ENCODE measurements at places on chromosomes 12 and 14.

DNA sequence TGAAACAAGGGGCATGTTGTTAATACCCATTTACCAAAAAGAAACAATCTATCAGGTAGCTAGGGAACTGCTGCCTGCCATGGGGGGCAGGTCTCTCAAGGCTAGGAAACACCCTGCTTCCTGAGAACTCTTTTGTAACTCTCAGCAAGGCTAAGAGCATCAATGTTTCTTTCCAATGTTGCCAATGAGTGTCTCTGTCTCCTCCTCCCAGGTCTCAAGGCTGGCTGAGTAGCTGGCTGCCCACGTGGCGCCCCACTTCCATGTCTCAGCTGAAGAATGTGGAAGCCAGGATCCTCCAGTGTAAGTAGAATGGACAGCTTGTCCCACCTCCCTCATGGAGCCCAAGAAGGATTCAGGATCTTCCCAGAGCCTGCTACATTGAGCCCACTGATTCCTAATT, 3.4 kb downstream of the ABHD4 start:
- DNase-seq: no peak

GRCh38 chr14:49363821-49364751, 222.1 kb downstream of the RPS29 start:
- DNase-seq: no peak

DNA sequence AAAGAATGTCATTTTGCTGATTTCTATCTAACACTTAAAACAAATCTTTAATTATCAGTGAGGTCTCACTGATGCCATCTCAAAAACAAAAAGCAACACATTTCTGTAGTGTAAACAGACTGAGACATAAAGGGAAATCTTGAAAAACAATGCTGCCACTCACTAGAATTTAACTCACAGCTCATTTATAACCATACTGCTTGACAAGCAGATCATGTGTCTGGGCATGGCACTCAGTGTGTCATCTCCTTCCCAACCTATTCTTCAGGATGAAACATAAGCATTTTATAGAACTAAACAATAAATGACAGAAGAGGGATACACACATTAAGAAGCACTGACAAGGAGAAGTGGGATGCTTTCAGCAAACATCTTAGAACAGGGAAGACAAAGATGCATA, 22.4 kb downstream of the ATF7 start:
- no peak for DNase-seq

DNA sequence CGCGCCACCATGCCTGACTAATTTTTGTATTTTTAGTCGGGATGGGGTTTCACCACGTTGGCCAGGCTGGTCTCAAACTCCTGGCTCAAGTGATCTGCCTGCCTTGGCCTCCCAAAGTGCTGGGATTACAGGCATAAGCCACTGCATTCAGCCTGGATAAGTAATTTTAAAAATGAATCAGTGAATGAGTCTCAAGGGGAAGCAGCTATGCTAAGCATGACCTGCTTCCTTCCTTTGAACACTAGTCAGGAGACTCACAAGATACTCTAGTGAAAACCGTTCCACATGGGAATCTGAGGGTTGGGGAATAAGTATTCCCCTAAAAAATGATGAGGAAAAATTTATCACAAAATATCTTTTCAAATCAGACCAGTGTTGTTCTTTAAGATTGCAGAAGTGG, 10.7 kb upstream of the FAM234B start:
- DNase-seq: no peak

- DNase-seq: no peak
Measured at GRCh38 chr14:36856095-36856878, 194.6 kb downstream of the PAX9 start.

- no peak for DNase-seq
Measured at GRCh38 chr12:3564411-3564810, 73.4 kb downstream of the PRMT8 start.

DNA sequence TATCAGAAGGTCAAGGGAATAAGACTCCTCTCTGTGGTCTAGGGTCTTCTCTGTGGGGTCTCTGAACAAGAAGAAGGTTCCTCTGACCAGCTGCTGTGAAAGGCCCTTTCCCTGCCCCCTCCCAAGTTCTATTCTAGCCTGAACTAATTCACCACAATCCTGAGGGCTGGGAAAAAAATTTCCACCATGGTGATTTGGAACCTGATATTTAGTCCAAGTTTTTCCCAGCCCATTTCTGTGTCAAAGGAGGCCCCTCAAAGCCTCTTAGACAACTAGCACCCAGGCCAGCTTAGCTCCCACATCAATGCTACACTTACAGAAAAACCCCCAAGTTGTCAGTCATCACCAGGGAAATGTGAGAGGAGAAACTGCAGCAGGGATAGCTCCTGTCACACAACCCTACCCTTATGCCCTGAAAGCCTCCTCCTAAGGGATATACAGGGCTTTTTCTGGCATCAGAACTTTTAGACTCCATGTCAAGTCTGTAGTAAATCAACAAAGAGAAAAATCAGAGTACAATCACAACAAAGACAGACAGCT, 4.5 kb downstream of the FMNL3 start:
- no peak for DNase-seq

DNA sequence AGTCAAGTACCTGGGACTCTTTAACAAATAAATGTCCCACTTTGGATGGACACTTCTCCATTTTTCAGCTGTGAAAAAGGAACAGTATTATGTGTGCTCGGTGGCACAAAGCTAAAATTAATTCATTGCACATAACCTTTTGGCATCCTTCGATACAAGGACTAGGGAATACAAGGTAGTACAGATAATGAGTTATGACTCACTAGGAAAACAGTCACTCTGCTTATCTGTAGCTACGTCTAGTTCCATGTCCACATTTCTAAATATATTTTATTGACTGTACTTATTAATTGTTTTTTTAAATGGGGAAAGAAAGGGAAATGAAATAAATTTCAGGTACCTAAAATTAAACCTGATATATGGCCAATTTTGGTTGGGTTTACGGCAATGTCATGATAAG, 35.2 kb upstream of the RIC8B start:
- DNase-seq: no peak

- DNase-seq: no peak
Measured at GRCh38 chr12:22828066-22828465, 203.1 kb downstream of the ETNK1 start.

GRCh38 chr12:95202691-95203486, 14.4 kb downstream of the FGD6 start:
- no peak for DNase-seq

DNA sequence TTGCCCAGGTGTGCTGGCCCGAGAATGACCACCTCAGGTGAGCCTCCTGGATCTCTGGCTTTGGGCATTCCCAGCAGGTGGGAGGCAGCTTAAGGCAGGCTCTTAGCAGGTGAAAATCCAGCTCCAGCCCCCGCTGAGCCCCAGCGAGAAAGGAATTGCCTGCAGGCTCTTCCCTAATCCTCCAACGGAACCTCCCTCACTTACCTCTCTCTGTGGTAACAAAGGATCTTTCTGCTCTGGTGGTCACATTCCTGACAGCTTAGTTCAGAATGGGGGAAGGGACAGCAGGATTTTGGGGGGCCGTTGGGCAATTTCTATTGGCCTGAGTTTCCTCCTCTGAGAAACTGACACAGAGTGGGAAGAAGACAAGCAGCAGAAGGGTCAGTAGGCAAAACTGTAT, 116.0 kb upstream of the LHX5 start:
- DNase-seq: no peak

- DNase-seq: no peak
Measured at GRCh38 chr12:102847131-102847530, 69.9 kb downstream of the PAH start.

DNA sequence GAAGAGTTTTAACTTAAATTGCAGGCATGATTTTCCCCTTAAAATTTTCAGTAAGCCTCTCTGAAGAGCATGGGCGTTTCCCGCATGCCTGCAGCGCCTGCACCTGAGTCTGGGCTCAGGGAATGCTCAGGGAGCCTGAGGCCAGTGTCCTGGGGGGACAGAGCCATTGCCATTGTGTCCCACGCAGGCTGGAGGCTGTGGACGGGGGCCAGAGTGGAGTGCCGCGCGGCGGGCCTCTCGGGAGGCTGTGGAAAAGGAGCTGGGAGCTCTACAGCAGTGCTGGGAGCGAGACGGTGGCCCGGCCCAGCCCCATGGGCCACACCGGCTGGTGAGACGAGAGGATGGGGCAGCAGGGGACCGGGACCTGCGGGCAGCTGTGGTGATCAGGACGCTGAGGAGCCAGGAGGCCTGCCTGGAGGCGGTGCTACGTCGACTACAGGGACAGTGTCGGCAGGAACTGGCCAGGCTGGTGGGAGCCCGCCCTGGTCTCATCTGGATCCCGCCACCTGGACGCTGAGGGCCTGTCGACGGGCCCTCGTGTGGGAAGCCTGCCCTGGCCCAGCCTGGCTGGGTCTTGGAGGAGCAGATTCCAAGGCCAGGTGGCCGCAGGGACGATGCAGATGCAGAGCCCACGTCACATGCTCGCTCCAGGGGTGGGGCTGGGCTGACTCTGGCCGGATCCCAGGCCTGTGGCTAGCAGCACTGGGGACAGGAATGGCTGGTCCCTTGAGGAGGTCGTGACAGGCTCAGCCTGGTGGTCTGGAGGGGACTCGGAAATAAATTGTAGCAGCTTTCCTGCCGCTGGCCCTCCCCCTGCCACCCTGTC, 7.6 kb downstream of the TEDC1 start:
- DNase-seq: no peak

GRCh38 chr12:103813426-103813825, 27.6 kb downstream of the NT5DC3 start:
- no peak for DNase-seq

- DNase-seq: peak; percentile 91
Measured at GRCh38 chr12:25250744-25251730, at the start of gene KRAS. Gene KRAS (minus strand): TSS chr12:25250929.

DNA sequence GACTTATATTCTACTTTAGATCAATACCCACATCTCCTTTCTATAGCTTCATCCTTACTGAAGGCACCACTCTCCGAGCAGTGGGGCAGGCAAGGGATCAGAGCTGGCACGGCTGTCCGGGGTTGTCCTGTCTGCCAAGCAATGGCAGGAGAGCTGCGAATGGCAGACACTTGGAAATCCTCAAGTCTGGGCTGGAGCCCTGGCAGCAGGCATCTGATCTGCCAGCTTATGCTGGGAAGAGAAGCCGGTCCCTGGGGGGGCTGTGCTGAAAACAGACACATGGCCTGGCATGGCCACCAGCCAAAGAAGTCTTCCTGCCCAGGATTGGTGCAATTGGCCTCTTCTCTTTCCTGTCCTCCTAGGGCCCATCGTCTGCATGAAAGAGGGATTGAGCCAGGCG, 280.2 kb upstream of the PWP1 start:
- no peak for DNase-seq

DNA sequence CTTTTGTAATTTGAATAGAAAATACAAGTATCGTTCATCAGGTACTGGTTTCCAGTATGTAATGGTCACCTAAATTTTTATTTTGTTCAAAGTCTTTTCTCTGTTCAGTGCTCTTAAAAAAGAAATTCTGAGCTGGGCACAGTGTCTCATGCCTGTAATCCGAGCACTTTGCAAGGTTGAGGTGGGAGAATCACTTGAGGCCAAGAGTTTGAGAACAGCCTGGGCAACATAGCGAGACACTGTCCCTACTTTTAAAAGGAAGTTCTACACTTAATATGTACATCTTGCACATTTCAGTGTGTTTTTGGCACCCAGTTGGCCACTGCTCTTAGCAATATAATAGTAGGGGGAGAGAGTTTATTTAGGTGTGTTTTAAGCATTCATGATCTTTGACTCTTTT, 27.9 kb downstream of the PCNX1 start:
- no peak for DNase-seq

DNA sequence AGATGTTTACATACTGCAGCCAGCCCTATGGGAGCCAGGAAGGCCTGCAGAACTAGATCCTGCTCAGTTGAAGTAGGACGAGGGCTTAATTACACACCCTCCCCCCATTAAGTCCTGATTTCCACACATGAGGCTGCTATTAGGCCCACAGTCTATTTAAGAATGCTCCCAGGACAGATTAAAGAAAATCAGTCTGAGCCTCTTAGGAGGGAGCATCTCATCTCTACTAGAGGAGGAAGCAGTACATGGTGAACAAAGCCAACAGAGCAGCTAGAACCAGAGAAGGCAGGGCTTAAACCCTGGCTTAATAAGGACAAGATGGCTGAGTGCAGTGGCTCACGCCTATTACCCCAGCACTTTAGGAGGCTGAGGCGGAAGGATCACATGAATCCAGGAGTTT, 55.8 kb upstream of the ARHGAP5 start:
- no peak for DNase-seq

- no peak for DNase-seq
Measured at GRCh38 chr14:101361044-101361443, 200.3 kb upstream of the DIO3 start.

GRCh38 chr14:37232907-37233481, 35.3 kb downstream of the MIPOL1 start:
- no peak for DNase-seq

GRCh38 chr14:75946785-75947184, 35.0 kb downstream of the TGFB3 start:
- DNase-seq: no peak

DNA sequence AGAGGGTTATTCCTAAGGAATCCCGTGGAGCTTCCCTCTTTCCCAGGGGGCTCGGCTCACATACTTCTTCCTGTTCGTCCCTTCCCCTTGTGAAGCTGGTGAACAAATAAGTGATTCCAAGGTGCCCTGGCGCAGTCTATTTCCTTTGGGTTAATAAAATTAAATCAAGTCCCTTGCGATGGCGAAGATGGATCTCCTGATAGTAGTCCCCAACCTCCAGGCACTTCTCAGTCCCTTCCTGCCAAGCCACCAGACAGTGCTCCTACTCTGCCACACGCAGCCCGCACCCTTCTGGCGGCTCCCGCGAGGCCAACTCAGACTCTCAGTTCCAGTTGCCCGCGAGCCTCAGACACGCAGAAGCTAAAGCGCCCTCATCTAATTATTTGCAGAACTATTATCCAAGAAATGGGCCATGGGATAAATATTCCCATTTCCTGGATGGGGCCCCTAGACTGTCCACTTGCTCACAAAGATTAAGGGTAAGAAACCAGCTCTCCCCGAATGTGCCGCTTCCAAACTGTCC, 2.4 kb upstream of the SIX6 start:
- no peak for DNase-seq

DNA sequence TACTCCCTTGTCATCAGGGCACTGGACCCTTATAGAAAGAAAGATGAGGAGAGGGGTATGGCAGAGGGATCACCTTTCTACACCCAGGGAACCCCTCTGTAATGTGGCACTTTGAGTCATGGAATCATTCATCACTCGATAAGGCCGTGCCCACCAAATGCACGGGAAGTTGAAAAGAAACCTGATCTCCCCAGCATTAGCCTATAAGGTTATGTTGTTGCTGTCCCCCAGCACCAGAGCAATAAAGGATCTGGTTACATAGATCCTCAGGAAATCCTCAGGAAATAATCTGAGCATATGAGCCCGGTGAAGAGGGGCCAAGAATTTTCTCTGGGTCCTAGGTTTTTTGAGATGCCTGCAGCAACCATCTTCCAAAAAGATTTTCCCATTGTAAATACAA, 148.8 kb upstream of the CRY1 start:
- no peak for DNase-seq

GRCh38 chr14:104797115-104798044, 1.8 kb upstream of the AKT1 start:
- DNase-seq: no peak
